ENCODE measurements at places on chromosomes 12 and 14.

GRCh38 chr12:96522690-96523089 is 33.3 kb downstream of the CFAP54 start:
- DNase-seq: no peak

DNA sequence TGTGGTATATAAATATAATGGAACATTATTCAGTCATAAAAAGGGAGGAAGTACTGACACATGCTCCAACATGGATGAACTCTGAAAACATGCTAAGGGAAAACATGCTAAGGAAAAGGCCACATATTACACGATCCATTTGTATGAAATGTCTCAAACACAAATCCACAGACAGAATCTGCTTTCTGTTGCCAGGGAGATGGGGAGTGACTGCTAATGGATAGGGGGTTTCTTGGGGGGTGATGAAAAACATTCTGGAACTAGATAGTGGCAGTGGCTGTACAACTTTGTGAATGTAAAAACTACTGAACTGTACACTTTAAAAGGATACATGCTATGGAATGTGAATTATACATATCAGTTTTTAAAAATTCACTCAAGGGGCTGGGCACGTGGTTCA is 6.6 kb downstream of the PPTC7 start:
- DNase-seq: no peak

DNA sequence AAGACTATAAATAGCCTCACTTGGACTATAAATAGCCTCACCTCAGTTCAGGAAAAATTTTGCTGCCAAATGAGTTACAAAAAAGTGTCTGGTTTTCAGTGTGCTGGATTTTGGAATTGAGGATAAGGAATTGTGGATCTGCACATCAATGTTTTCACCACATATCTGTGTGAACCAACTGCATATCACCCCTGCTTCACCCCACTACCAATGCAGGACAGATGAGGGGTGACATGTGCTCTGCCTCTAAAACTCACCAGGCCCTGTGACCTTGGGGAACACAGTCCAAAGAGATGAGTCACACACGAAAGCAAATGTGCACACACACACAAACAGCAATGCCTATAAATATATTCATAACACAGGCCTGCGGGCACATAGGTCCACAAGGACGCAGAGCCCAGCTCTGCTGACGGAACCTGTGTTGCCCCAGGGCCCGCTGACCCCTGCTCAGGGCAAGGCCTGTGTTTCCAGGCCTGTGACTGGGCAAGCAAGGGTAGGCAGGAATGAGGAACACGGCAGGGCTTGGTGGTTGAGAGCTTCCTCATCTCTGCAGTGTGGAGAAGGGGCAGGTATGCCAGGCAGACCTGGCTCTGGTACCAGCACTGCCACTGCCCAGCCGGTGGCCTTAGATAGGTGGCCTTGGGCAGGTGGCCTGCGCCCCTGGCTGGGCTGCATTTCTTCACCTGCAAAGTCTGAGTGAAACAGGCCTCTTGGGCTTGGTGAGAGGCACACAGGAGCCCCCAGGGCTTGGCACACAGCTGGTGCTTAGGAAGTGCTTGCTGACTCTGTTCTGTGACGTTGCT is 82.4 kb downstream of the ARL6IP4 start:
- no peak for DNase-seq

DNA sequence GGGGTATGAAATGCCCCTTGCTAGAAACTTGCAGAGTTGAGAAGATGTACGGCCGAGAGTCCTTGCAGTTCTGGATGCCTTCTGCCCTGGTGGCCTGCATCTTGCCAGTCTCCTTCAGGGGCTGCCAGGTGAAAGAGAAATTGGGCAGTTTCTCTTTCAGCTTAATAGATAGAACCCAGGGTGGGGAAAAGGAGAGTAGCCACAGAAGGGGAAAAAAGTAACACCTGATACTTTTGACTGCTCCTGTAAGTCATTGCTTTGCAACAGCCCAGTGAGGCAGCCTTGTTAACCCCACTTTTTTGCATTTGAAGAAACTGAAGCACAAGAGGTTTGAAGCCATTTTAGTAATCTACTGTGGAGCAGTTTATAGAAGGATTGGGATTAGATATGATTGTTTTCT is 27.6 kb downstream of the TDP1 start:
- no peak for DNase-seq

- peak; percentile 15 for DNase-seq
These were observed 194.6 kb upstream of the FSCB start for GRCh38 chr14:44701563-44702263.
